ENCODE measurements at places on chromosomes 6 and 20. TPM values are rescaled to one million over a fixed set of nuclear protein-coding genes. Genes with fewer than 3 reads are reported as not detected.

- H3K4me3 ChIP-seq: peak overlapping the region; percentile 91
- peaks cover 17% of the 10 kb centered on the region for H3K4me1 ChIP-seq
- no peaks in the 10 kb centered on the region for H3K36me3 ChIP-seq
- H3K27ac ChIP-seq: peak overlapping the region; percentile 80
- DNase-seq: no peak
Measured at GRCh38 chr20:45857882-45858216, 435 bp downstream of the ZSWIM3 start.

GRCh38 chr6:72911463-72912155, 289.7 kb downstream of the KCNQ5 start:
- H3K4me3 ChIP-seq: no peak overlapping the region
- no peaks in the 10 kb centered on the region for H3K27me3 ChIP-seq
- H3K27ac ChIP-seq: no peak overlapping the region
- no peak for DNase-seq

Gene NOTCH4
- total RNA-seq: 3.7 TPM

- no peaks in the 10 kb centered on the region for H3K27me3 ChIP-seq
- H3K27ac ChIP-seq: no peak within 1 kb of the TSS
- no peaks in the 10 kb centered on the region for H3K4me1 ChIP-seq
- no peaks in the 10 kb centered on the region for H3K36me3 ChIP-seq
- H3K4me3 ChIP-seq: no peak within 1 kb of the TSS
Measured at GRCh38 chr20:31845300-31845863, at the start of gene FOXS1. Gene FOXS1 (minus strand): TSS chr20:31845604. CDS start chr20:31845542, 62 bp downstream.

- no peak overlapping the region for H3K27ac ChIP-seq
- no peak for DNase-seq
- no peaks in the 10 kb centered on the region for H3K4me1 ChIP-seq
Measured at GRCh38 chr6:107666981-107667601, 157.0 kb downstream of the SCML4 start.

DNA sequence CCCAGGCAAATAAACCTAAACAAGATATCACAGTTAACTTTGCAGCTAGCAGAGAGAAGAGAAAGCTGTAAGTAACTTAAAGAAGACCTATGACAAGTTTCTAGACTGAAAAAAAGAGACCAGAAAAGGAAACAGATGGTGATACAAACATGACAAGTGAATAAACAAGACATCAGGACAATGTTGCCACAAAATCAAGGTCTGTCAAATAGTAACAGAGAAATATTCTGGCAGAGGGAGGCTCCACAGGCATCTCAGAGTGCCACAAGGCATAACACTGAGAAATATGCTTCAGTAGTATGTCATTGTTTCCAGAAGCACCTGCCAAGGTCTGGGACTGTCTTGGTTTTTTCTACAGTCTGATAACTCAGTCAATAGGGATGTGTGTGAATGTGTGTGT, 332.2 kb downstream of the KHDRBS2 start:
- H3K4me1 ChIP-seq: no peaks in the 10 kb centered on the region
- no peaks in the 10 kb centered on the region for H3K27me3 ChIP-seq
- no peak for DNase-seq

GRCh38 chr20:46917155-46917554, 22.5 kb downstream of the EYA2 start:
- no peaks in the 10 kb centered on the region for H3K36me3 ChIP-seq
- DNase-seq: no peak
- no peak overlapping the region for H3K4me3 ChIP-seq
- no peaks in the 10 kb centered on the region for H3K4me1 ChIP-seq
- H3K27me3 ChIP-seq: no peaks in the 10 kb centered on the region

Gene PRSS35
- total RNA-seq: 0.11 TPM

Gene TXLNB
- 0.22 TPM for total RNA-seq

DNA sequence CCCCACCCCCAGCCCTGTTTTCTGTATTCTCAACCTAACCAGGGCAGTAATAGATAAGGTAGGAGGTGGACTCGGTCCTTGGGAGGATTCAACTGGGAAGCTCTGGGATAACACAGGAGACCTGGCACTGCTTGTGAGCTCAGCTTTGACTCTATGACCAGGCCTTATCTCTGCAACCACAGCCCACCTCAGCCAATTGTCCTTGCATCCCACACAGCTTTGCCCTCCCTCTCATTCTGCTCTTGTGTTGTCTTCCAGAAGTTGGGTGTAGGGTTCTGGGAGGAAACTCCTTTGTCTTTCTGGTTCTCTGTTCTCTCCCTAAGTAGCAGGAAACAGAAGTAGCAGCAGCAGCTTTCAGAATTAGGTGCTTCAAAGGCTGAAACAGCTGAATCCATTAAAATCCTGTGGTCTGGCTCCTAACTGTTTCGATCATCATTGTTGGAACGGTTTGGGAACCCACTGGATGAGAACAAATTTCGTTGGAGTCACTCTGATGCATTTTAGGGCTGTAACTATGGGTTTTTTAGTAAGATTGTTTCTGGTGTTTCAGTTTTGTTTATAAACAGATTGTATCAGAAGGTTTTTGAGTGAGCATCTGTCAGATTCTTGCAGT, 32.4 kb upstream of the SNX9 start:
- no peak overlapping the region for H3K4me3 ChIP-seq
- no peak for DNase-seq
- H3K4me1 ChIP-seq: no peaks in the 10 kb centered on the region
- no peaks in the 10 kb centered on the region for H3K36me3 ChIP-seq

Gene GPRC6A
- total RNA-seq: 0.11 TPM

DNA sequence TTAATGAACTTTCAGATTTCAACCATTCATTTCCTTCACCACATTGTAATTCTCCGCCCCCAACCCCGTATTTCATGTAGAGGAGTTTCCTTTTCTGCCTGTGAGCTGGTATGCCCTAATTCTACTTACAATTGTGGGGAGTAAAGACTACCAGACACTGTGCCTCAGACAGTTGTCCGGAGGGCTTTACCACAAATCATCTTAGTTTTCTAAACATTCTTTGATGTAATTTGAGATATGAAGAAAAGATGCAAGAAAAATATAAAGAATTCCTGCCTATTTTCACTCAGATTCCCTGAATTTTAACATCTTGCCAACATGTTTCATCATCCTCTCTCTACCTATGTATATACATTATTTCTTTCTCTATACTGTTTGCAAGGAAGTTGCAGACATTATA, 28.3 kb upstream of the LOC128125822 start:
- no peaks in the 10 kb centered on the region for H3K27me3 ChIP-seq
- no peak for DNase-seq
- no peaks in the 10 kb centered on the region for H3K36me3 ChIP-seq
- H3K27ac ChIP-seq: no peak overlapping the region
- H3K4me1 ChIP-seq: no peaks in the 10 kb centered on the region

DNA sequence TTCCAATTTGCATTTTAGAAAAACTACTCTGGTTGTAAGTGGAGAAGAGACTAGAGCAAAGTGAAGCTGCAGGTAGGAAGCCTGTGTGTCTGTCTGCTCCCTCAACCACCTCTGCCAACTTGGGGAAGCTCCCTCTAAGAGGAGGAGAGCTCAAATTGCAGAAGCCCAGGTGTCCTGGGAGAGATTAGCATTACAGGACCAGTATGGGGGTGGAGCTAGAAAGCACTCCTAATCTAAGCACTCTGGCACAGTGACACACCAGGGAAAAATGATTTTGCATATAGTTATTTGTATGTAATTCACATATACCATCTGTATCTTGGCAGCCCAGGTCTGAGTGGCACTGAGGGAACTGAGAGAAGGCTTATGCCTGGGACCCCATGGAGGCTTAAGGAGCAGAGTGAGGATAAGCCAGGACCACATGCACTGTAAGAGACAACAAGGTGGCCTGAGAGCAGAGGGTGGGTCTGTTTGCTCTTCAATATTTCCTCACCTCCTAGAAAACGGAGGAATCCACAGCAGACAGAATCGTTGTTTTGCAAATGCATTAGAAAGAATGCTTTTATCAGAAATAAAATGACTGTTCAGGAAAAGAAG, 13.6 kb downstream of the GSTA2 start:
- H3K27me3 ChIP-seq: no peaks in the 10 kb centered on the region
- H3K4me1 ChIP-seq: no peaks in the 10 kb centered on the region
- no peak overlapping the region for H3K27ac ChIP-seq
- no peak overlapping the region for H3K4me3 ChIP-seq
- no peak for DNase-seq

DNA sequence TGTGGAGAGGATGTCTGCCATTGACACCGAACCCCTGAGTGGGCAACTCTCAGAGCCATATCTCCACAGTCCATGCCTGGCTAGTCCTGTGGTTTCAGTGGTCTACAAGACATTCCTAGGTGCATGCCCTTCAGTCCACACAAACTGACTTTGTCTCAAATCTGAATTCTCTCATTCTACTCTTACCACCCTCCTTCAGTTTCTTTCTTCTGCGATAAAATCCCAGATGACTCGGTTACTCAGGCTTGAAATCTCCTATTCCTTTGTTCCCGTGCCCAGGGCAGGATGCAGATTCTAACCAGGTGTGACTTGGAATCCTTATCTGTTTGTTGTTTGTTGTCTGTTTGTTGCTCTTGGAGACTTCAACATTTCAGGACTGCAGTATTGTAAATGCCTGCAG, 9.3 kb downstream of the CDS2 start:
- no peaks in the 10 kb centered on the region for H3K27me3 ChIP-seq
- no peaks in the 10 kb centered on the region for H3K36me3 ChIP-seq
- H3K4me3 ChIP-seq: no peak overlapping the region
- no peaks in the 10 kb centered on the region for H3K4me1 ChIP-seq
- no peak for DNase-seq

DNA sequence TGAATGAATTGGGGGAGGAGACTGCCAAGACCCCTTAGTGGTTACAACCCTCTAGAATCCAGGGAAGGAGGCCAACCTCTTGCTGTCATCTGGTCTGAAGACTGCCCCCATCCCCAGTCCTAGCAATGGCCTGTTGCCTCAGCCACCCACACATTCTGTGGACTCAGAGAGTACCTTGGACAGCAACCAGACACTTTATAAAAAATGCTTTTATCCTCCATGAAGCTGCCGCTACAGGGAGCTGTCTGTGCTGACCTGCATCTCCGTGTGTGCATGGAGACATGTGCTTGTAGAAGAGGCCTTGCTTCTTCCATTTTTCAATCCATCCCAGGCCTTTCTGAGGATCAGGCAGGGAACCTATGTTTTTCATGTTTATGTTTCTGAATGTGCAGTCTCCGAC, 15.2 kb downstream of the CDH22 start:
- no peak overlapping the region for H3K4me3 ChIP-seq
- no peaks in the 10 kb centered on the region for H3K36me3 ChIP-seq
- no peaks in the 10 kb centered on the region for H3K27me3 ChIP-seq
- H3K4me1 ChIP-seq: no peaks in the 10 kb centered on the region

Gene SLC35F1
- 1.1 TPM for total RNA-seq

DNA sequence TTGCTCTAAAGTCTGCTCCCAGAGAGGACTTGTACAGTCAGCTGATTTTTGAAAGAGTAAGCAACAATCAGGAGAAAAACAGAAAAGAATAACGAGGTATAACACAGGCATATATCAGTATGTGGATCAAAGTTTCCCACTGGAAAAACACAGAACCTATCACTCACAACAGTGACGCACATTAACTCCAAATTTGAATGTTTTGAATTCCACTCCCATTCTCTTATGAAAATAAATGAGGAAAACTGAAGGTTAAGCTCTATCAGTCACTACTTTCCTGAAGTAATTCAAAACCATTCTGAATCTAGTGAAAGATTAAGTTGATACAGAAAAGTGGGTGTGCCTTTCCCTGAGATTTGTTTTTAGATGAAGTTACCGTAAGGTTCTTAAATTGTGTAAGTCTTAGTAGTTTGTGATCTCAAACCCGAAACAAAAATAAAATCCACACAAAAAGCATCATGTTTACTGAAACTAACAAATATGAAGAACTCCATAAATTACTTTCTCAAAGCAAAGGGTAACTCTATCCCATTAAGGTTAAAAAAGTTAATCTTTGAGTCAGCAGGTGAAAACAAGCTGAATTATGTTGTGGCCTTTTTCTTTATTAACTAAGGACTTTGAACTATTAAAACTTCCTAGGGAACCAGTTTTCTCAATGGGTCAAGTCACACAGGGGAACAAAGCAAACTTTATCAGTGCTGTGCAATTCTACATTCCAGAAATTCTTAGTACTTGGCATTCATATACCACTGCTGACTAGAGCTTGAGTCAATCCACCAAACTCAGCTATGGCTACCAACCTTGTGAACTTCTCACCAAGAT, 115.7 kb downstream of the OGFRL1 start:
- no peak overlapping the region for H3K4me3 ChIP-seq
- H3K27ac ChIP-seq: no peak overlapping the region

- H3K4me3 ChIP-seq: peak overlapping the region; percentile 72
- H3K27me3 ChIP-seq: no peaks in the 10 kb centered on the region
- DNase-seq: peak; percentile 54
- H3K36me3 ChIP-seq: no peaks in the 10 kb centered on the region
Measured at GRCh38 chr6:130366107-130367005, 539 bp downstream of the TMEM200A start.

GRCh38 chr6:129500958-129501739, 208.8 kb downstream of the ARHGAP18 start:
- no peaks in the 10 kb centered on the region for H3K4me1 ChIP-seq
- no peak overlapping the region for H3K4me3 ChIP-seq
- no peak for DNase-seq
- no peak overlapping the region for H3K27ac ChIP-seq
- no peaks in the 10 kb centered on the region for H3K36me3 ChIP-seq

Gene PRICKLE4
- total RNA-seq: 4.8 TPM

DNA sequence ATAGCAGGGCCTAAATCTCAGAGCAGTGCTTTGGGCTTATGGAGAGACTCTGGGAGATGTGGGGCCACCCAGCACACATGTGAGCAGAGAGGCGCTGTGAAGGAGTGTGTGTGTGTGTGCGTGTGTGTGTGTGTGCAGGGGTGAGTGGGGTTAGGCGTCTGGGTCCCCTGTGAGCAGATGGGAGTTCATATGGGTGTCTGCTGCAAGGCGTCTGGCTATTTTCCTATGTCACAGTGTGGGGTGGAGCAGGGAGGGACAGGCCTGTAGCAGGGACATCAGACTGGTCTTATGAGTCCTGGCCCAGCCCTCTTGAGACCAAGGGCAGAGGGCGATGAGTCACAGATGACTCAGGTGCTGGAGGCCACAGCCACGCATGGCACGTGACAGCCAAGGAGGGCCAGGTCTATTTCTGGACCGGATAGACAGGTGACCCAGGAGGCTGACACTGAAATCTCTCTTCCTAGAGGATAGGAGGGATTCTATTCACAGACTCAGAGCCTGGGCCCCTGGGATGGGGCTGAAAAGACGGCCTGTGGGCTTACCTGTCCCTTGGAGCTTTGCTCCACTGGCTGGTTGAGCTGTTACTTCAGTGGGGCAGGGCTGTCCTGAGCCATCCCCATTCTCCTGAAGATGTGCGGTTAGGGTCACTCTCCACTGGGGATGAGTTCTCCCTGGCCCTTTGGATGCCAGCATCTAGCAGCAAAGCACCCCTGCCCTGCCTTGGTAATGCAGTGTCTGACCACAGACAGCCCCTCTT, 28.9 kb downstream of the VEGFA start:
- no peaks in the 10 kb centered on the region for H3K36me3 ChIP-seq
- H3K4me3 ChIP-seq: no peak overlapping the region
- peak overlapping the region; percentile 46 for H3K27ac ChIP-seq
- peaks cover 8% of the 10 kb centered on the region for H3K4me1 ChIP-seq

DNA sequence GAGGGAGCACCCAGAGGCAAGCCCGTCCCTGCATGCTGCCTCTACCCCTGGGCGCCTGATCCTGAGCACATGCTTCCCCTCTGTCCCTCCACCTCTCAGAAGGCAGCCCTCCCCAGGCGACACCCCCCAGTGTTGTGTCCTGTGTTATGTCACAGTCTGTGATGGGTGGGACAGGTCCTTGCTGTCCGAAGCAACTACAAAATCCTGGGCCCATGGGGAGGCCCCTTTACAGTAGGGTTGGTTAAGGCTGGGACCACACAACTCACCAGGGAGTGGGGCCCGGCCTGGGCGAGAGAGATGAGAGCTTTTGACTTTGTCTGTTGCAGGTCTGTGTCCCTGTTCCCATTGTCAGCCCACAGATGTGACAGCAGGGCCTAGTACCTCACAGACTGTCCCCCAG, 78.0 kb downstream of the DHX35 start:
- no peak for DNase-seq
- no peaks in the 10 kb centered on the region for H3K4me1 ChIP-seq
- H3K4me3 ChIP-seq: no peak overlapping the region
- H3K36me3 ChIP-seq: no peaks in the 10 kb centered on the region
- no peaks in the 10 kb centered on the region for H3K27me3 ChIP-seq

Gene GPX5
- 0.17 TPM for total RNA-seq

Measured in colonic mucosa (tissue), 4 donors.